ENCODE measurements at places on chromosomes 5 and 9.

DNA sequence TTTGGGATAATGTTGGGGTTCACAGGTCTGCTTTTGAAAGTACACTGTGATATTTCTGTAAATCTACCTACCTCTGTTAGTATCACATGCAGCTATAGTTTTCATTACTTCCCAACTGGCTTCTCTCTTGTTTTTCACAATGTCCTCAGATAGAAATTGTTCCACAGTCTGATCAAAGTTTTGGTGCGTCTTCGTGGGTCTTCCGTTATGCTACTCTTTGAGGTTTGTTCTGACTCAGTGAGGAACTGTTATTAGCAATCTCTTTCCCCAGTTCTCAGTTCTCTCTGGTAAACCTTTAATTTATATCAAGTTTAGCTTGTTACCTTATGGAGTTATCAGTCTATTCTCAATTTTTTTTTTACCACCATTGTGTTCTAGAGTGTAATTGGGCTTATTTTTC lies 2061.2 kb upstream of the CDH9 start:
- no peak for DNase-seq

DNA sequence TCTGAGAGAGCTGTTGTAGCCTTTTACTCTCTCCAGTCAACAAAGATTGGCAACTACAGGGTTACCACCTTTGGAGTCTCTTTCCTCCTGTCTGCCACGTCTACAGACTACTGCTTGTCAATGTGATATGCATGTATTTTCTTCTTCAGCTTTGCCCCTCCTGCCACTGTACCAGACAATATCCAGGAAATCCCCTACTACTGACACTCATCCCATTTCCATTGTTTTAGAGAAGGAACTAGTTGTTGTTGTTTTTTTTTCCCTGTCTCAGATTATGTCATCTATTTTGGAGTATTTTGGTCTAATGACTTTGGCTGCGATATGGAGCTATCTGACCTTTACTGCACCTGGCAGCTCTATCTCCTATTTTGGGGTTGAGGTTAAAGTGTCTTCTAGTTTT lies 50.1 kb upstream of the MACIR start:
- DNase-seq, result no peak

DNA sequence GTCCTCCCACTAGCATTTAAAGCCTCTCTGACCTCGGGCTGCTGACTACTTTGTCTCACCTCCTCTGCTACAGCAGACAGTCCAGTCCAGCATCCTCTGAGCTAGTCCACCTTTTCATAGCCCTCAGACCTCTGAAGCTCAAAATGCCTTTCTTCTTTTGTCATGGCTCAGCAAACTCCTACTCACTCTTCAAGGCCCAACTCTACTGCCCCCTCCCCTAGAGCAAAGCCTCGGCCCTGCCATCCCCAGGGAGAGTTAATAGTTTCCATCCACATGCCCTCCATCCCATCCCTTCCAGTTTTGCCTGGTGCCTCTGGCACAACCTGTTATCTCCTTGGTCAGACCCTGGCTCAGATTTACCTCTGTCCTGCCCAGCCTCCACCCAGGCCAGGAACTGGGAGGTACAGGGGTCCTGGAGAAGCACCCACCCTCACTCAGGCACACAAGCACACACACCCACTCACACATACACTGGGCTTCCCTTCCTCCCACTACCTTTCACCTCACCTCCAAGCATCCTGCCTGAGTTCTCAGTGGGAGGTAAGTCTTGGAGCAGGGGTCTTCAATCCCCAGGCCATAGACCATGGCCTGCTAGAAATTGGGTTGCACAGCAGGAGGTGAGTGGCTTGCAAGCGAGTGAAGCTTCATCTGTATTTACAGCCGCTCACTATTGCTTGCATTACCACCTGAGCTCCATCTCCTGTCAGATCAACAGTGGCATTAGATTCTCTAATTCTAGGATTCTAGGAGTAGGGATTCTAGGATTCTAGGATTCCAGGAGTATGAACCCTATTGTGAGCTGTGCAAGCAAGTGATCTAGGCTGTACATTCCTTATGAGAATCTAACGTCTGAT lies 18.1 kb downstream of the PDLIM4 start:
- no peak for DNase-seq

- no peak for DNase-seq
Measured at GRCh38 chr5:156411185-156411613, 84.2 kb downstream of the SGCD start.

- DNase-seq, result no peak
Measured at GRCh38 chr5:94028001-94028400, 286.6 kb upstream of the POU5F2 start.

DNA sequence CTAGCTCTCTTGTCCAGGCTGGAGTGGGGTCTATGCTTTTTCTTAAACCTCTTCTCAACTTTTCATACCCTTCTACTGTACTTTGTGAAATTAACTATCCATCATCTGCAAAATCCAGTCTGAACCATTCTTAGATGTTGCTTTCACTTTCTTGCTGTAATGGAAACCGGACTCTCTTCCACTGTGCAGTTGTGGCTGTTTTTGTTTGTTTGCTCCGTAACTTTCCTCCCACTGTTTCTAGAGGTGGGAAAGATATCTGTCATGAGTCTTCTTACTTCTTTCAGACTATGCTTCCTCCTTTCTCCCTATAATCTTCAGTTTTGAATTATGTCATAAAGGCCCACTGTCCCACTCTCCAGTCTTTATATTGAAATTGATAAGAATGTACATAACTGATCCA lies 6.5 kb downstream of the TNPO1 start:
- no peak for DNase-seq

GRCh38 chr9:16651446-16651964 lies 219.0 kb downstream of the BNC2 start:
- DNase-seq, result no peak

DNA sequence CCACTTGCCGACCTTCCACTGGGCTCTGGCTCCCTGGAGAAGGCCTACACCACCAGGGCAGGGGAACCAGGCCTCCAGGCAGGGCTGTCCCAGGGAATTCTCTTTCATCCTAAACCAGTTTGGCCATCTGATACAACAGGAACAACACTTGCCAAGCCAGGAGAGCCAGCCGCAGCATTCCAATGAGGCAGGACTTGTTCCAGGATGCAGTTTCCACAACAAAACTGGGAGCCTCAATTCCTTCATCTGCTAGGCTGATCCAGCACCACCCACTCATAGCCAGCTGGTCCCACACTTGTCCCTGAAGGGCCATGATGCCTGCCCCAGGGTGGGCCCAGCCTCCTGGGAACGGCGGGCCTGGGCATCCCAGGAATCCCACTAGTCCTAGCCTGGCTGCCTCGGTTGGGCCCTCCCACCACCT lies 26.0 kb downstream of the BICD2 start:
- DNase-seq, result no peak

DNA sequence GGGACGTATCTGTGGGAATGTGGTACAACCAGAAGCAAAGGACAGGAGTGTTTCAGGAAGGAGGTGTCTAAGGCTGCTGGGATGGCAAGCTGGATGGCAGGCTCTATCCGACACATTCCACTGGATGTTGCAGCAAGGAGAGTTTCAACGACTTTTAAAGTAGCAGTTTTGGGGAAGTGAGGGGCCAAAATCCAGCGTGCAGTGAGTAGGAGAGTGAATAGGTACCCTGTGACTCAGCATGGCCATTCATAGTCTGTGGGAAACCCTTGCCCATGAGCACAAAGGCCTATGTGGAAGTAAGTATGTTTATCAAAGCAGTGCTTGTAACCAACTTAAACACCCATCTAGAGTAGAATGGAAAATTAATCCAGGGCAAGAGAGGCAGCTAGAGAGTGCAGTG lies 664.7 kb downstream of the ACTL7B start:
- no peak for DNase-seq

GRCh38 chr5:151585970-151586369 lies 5.2 kb downstream of the FAT2 start:
- DNase-seq, result no peak

GRCh38 chr5:4095918-4096630 lies 500.4 kb downstream of the IRX1 start:
- no peak for DNase-seq

DNA sequence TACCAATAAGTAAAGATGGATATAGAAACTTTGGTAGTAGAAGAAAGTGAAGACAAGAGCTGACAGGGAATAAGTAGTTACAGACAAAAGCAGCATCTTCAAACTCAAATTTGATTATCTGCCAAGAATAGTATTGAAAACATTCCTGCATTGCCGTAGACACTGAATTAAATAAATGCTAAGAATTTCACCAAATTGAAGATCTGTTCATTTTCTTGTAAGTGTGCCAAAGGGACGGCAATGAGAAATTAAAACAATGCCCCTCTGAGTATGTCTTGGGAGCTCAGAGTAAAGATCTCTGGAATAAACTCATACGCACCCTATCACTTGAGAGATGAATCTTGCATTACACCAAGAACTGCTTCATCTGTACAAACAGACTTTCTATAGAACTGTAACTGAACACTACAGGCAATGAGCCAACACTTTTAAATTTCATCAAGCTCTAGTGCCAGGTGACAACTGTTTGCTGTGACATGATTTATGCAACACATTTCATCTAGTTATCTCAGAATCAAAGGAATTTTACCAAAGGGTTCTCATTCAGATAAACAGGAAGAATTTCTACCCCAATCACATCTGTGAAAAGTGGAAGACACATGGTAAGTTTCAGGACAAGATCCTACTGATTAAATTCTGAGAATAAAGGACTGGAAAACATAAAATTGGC lies 66.9 kb downstream of the RFX3 start:
- DNase-seq, result no peak

GRCh38 chr5:58025809-58026208 lies 434.1 kb downstream of the PLK2 start:
- DNase-seq, result no peak

GRCh38 chr5:180586204-180586603 lies 5.1 kb downstream of the SCGB3A1 start:
- no peak for DNase-seq

DNA sequence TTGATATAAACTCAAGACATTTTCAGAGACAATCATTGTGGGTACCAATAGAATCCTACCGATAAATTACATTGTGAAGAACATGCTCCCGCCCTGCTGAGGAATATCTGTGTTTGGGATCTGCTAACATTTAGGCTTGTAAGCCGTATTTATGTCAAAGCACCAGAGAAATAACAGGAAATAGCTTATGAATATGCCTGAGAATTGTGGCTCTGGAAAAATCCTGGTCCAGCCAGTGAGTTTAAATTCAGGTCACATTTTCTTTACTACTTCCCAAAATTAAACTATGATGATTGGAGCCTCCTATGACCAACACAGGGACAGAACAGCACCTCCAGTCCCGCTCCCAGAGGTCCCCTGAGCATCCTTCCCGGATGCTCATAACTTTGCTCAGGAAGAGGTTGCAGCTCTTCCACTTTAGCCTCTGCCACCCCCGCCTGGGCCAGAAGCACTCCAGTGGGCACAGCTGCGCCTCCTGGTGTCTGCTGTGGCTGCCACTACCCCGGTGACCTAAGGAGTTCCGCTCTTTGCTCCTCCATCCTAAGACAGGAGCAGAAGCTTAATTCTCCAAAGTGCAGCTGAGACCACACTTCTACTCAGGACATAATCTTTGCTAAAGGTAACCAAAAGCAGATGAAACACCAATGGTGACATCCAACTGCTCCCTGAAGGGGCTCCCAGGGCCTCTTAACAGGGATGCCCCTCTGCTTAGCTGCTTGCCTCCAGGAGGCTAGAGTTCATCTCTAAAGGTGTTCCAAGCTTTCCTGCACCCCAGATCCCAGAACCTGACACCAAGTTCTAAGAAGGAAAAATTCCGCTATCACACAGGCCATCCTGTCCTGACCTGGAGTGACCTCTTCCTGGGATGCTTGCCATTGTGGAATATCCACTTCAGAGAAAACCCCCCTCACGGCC lies 58.8 kb downstream of the SLC1A1 start:
- DNase-seq, result no peak
